NCI-H2029 treated with DMSO at 0.1 percent for 48 hours (cell line): ENCODE measurements at places on chromosomes 1 and 21.

- peak; percentile 32 for DNase-seq
These were observed 2.1 kb downstream of the PADI1 start for GRCh38 chr1:17207046-17207445.

GRCh38 chr1:164991763-164992314 lies 364.7 kb downstream of the LMX1A start:
- no peak for DNase-seq

DNA sequence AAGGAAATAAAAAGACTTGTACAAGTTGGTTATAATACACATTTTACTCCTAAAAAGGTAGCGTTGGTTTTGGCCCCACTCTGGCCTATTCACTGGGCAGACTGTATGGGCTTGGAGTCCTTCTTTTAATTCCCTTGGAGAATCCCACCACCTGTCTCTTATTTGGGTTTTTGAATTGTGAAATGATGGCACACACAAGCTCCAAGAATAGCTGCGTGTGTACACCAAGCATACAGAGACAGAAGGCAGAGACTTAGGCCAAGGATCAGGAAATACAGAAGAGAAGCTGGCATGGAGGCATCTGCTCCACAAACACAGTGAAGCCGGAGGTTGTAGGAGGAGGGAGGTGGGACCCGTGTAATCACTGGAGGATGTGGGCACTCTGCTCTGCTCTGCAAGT lies 29.1 kb downstream of the DDR2 start:
- no peak for DNase-seq

DNA sequence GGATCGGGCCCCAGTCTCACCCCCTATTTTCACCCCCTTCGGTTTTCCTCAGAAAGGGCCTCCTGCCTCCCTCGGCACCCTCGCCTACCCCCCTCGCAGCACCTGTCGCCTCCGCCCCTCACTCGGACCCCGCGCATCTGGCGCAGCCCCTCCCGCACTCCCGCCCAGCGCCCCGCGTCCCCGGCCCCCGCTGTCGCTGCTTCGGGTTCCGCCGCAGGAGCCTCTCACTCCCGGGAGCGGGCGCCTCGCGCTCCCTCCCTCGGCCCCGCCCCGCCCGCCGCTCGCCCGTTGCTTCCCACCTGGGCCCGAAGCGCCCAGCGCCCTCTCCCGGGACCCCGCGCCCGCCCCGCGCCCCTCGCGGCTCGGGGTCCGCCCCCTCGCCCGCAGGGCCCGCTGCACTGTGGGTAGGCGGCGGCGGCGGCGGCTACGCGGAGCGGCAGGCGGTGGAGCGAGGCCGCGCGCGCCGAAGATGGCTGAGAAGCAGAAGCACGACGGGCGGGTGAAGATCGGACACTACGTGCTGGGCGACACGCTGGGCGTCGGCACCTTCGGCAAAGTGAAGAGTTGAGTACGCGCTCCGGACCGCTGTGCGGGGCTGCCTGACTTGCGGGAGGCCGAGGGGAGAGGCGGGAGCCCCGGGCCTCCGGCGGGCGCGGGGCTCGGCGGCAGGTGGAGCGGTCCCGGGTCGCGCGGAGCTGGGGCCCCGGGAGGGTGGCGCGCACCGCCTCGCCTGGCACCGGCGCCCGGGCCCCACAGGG lies at the start of gene PRKAA2:
TSS of gene PRKAA2 (plus strand) at position 396 of the 758 bp plus-strand sequence. CDS start at position 470, 74 bp downstream.
- DNase-seq: no peak

DNA sequence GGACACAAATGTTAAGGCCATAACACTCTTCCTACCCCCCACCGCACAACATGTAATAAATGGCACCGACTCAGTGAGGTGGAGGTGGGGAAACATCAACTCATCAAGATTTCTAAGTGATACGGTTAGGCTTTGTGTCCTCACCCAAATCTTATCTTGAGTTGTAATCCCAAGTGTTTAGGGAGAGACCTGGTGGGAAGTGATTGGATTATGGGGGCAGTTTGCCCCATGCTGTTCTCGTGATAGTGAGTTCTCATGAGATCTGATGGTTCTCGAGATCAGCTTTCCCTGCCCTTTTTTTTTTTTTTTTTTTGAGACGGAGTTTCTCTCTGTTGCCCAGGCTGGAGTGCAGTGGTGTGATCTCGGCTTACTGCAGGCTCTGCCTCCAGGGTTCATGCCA lies 51.0 kb upstream of the ACTL8 start:
- DNase-seq: no peak

DNA sequence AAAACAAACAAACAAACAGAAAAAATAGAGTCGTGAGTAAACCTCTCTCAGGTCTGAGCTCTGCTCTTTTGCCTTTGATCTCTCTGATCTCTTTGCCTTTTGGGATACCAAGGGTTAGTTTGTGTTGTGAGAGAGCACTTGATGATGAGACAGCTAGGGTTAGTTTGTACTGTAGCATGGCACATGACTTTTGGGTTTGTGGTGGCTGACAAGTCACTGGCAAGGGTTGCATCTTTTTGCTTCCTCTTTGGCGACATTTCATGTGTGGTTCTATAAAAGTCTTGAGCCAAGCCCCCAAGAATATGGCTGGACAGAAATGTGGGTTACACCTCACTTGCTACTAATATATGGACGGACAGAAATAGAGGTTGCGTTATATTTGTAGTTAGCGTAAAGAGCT lies 60.5 kb downstream of the TESK2 start:
- no peak for DNase-seq

- no peak for DNase-seq
These were observed 107.9 kb downstream of the S1PR1 start for GRCh38 chr1:101344745-101345144.

- no peak for DNase-seq
These were observed 17.6 kb downstream of the GPR137B start for GRCh38 chr1:236159704-236160539.

DNA sequence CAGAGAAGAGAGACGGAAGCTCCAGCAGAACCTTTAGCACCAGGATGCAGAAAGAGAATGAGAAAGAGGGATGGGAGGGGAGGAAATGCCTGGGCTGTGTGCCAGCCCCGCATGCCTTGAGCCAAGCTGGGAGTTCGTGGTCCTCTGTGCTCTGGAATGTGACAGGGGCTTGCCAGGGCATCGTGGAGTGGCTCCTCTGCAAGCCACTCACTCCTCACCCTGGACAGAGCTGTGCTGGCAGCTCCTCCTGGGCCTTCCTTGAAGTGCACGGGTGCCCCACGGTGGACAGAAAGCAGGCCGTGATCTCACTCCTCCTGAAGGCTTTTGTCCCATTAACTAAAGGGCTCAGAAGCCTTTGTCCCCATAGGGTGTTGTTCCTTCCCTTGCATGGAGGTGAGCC lies 34.8 kb upstream of the PRELP start:
- peak; percentile 21 for DNase-seq

DNA sequence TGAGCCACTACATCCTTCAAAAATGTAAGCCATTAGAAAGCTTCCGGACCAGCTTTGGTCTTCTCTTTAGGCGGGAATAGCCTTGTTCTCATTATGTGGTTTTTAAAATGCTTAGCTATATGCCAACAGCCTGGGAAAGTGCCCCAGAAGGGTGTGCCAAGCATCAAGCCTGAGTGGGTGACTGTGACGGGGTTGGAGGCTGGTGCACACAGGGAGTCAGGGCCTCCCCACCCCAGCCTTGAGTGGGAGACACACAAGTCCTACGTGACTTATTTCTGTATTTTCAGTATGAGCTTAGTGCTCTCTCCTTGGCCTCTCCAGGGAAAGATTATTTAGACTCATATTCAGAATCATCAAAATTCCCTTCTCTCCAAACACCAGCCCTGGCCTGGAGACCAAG lies 9.8 kb downstream of the UBASH3A start:
- DNase-seq: no peak

DNA sequence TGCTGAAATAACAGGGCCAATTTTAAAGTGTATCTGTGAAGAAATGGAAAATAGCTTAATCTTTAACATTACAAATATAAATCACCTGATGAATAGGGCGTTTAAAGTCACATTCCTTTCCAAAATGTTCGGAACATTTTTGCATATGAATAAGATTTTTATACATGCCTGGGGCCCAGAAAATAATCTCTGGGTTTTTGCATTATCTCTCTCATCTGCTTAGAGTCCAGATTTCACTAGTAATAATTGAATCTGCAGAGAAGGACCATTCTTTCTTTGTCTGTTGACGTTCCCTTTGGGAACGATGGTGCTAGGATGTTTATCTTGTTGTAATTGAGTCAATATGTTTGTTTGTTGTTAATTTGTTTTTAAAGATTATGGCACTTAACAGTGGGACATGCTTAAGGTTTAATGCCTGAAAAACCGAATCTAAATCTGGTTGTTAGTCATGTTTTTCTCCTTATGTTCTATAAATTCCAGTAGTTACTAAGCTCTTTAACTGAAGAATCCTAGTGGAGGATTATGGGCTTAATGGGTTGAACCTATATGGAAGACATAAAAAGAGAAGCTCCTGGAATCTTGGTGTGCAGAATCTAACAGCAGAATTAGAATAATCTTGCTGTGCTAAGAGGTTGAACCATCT lies 140.6 kb downstream of the VPS13D start:
- DNase-seq: no peak

- no peak for DNase-seq
These were observed 64.2 kb downstream of the TCP10L start for GRCh38 chr21:32520875-32521735.

DNA sequence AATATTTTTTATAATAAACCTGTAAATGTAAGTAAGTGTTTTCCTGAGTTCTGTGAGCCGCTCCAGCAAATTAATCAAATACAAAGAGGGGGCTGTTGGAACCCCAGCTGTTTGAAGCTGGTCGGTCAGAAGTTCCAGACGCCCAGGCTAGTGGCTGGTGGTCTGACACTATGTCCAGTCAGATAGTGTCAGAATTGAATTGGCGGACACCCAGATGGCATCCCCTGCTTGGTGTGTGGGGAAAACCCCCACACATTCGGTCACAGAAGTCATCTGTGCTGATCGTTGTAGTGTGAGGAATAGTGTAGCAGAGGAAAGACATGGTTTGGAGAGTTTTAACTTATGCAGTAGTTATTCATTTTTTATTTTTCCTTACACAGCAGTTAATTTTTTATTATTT lies 32.4 kb downstream of the TBCE start:
- no peak for DNase-seq

GRCh38 chr1:100051893-100052292 lies 80.8 kb downstream of the SASS6 start:
- DNase-seq: no peak

DNA sequence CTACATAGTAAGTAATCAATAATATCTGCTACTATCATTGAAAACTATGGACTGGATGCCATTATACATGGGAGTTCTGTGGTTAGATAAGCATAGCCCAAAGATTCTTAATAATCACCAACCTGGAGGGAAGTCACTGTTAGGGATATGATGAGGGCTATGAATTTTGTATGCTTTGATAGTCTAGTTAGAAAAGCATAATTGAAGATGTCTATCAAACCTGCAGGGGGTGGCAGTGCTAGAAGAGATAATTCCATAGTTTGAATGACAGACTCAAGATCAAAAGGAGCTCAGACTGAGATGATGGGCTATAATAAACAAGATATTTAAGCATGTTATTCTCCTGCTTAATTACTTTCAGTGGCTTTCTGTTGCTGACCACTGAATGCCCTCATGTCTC lies 15.4 kb upstream of the COA6 start:
- DNase-seq: no peak

DNA sequence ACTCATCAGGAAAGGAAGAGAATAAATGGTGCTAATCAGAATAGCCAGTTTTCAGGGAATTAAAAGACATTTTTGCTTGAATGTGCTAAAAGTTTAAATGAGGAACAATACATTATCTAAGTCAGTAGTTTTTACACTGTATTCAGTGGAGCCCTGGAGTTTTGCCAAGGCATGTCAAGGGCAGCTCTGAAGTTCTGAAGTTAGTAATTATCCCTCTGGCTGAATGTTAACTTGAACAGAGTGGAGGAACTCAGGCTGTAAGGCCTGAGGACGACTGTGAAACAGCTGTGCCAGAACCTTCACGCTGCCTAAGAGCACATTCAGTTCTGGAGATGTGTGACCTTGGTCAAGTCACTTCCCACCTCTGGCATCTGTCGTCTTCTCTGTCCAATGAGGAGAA lies 68.1 kb downstream of the EDEM3 start:
- DNase-seq: no peak

DNA sequence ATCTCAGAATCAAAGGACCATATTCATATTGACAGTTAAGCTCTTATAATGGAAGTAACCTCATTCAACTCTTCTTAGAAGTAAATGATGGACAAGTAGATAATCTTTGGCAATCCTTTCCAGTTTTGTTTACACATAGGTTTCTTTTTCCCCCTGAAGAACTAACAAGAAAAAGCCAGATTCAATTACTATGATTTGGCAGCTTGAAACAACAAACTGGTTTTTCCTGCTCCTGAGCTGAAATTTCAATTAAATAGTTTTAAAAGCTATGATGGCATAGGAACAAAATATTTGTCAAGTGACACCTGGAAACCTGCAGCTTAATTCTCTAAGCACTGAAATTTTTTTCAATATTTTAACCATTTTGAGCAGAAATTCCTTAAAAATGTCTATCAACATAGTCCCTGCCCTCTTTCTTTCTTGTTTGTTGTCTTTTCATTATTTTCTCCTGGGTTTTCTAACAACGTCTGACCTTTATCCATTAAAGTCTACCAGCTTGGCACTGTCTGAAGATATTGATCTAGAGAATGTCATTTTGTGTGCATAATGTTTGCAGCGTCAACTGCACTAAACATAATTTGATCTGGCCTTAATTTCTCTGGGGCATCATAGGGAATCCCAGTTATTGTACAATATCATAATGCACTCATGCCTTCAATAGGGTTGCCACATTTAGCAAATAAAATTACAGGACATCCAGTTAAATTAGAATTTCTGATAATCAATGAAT lies 4.0 kb upstream of the SLC35A3 start:
- DNase-seq: peak; percentile 44

- DNase-seq: no peak
These were observed 182.1 kb downstream of the RHOU start for GRCh38 chr1:228917342-228917741.

DNA sequence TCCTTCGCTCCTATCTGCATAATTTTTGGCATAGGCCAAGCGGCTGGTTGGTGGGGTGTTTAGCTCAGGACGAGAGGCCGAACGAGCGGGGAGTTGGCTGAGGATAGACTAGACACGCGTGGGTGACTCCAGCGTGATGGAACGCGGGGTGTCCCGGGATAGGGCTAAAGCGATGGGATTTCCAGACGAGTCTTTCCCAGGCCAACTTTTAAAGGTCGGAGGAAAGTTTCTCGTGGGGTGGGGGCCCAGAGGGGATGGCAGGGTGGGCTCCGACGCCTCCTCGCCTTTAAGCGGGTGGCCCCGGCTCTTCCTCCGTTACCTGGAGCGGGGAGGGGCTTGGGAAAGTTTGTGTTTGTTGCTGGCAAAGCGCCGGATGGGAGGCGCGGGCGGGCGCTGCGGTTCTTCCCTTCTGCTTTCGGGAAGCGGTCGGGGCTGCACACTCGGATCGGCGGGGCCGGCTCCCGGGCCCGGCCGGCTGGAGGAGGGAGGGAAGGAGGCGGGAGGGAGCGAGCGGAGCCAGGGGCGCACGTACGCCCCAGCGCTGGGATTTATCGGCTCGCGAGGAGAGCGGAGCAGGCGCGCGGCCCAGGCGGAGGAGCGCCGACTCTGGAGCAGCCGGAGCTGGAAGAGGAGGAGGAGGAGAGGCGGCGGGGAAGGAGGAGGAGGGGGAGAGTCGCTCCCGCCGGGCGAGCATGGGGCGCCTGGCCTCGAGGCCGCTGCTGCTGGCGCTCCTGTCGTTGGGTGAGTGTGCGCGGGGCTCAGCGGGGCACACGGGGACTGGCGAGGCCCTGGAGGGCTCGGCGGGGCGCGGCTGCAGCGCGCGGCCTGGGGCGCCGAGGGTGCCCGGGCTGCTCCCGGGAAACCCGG lies at the start of gene PTGFRN:
TSS of gene PTGFRN (plus strand) at position 405 of the 867 bp plus-strand sequence. CDS start at position 693, 288 bp downstream.
- no peak for DNase-seq
